Left ventricle myocardium inferior (tissue), 1 donor: ENCODE measurements at places on chromosomes 2 and 18. TPM values are rescaled to one million over a fixed set of nuclear protein-coding genes. Genes with fewer than 3 reads are reported as not detected.

LIMS4 gene
- 2.1 TPM for total RNA-seq

- no peak for DNase-seq
Measured at GRCh38 chr18:48723837-48724236, 185.0 kb downstream of the CTIF start.

GRCh38 chr2:145909175-145909755 is 1389.3 kb upstream of the ZEB2 start:
- DNase-seq, result no peak

DNA sequence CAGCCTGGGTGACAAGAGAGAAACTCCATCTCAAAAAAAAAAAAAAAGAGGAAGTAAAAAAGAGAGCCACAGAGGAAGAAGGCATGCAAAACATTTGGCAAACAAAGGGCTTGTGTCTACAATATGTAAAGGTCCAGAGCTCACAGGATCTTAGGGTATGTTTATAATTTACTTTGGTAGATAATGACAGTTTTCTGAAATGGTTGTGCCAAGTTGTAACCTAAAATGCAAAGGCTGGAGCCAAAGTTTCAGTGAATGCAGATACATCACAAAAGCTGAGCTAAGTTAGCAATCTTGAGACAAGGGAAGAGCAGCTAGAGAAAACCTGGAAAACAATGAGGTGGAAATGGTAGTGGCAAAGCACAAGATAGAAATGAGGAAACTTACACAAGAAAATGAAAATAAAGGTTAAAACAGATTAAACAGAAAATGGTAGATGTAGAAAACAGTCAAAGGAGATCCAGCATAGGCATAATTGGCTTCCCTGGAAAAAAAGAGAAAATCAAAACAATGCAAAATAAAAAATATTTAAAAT is 77.5 kb upstream of the HK2 start:
- DNase-seq, result no peak

DNA sequence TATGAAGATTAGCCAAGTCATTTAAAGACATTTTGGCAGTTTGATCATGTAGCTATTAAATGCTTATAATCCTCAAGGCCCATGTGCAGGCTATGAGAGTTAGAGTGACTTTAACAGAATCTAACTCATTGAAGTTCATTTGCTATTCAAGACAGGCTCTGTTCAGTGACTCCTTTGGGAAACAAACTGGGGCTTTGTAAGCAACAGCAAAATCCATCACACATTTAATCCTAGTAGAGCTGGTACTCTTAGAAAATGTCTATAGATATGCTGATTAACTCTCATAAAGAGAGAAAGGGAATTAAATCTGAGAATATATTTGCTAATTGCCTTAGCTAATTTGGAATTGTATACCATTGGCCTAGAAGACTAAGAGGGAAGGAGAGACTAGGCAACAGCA is 182.8 kb upstream of the SESTD1 start:
- DNase-seq, result no peak

- DNase-seq, result no peak
Measured at GRCh38 chr18:31577195-31577594, 14.5 kb upstream of the TTR start.
